ENCODE measurements at places on chromosomes 7 and 10.

- DNase-seq: no peak
These were observed 40.2 kb downstream of the C10orf105 start for GRCh38 chr10:71679425-71679824.

DNA sequence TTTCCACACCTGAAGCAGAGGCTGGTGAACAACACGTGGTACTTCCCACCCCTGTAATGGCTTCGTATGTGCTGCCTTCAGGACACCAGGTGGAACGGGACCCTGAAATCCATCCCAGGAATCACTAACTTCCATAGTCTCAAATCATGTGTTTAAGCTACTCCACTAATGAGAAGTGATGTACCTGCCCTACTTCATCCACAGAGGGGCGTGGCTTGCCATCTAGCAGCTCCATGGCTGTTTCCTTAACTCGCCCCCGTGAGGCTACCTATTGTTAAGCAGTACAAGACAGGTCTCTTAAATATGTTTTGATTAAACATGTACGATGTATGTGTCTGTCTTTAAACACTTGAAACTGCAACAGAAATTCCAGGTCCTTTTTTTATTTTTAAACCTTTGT is 31.8 kb downstream of the ARL3 start:
- no peak for DNase-seq

DNA sequence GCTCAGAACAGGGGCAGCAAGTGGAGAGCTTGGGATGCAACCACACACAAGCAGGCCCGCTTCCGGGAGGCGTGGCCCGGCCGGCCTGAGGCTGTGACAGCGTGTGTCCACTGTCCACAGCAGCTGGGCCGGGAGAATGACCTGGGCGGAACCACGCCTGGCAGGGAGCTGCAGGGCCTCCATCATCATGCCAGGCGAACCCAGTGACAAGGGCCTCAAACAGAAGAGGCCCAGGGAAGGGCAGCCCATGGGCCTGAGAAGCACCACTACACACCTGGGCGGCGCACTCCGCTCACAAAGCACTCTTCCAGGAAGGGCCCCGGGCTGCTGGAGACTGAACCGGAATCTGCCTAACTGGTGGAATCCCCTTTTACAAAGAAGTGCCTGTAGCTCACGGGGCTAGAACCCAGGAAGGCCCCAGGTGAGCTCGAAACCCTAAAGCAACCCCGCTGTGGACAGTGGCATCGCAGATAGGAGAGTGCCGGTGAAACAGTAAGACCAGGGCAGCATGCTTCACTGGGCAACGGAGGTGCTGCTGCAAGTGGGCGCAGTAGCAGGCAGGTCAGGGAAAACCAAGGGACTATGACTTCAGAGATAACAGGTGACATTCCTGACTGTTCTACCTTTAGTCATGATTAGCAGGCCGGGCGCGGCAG is 66.0 kb downstream of the MAD1L1 start:
- DNase-seq: no peak

DNA sequence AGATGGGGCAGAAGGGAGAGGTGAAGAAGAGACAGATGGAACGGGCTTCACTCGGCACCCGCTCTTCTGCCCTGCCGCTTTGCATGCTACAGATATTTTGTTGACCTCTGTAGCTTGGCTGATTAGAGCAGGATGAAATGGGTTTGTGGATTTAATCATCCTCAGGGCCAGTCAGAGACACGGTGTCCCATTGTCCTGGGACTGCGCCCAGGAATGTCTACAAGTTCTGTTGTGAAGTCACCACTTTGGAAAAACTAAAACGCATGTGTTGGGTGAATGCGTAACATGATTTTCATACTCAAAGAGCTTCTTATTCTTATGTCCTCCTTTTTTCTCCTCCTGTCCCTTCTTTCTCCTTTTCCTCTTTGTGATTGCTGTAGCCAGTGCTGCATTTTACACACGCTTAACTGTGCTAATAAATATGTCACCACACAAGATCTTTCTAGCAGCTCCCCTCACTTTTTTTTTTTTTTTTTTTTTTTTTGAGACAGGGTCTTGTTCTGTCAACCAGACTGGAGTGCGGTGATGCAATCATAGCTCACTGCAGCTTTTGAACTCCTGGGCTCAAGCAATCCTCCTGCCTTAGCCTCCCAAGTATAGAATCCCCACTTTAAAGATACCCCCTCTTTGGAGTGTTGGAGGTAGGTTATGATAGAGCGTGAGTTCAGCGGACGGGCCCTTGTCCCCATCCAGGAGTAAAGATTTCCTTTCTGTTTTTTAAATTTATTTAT is 3.4 kb downstream of the CPA4 start:
- no peak for DNase-seq

- no peak for DNase-seq
These were observed 453.3 kb downstream of the DGKB start for GRCh38 chr7:14449291-14449690.

- no peak for DNase-seq
These were observed 36.0 kb downstream of the ABCA13 start for GRCh38 chr7:48207155-48207675.

DNA sequence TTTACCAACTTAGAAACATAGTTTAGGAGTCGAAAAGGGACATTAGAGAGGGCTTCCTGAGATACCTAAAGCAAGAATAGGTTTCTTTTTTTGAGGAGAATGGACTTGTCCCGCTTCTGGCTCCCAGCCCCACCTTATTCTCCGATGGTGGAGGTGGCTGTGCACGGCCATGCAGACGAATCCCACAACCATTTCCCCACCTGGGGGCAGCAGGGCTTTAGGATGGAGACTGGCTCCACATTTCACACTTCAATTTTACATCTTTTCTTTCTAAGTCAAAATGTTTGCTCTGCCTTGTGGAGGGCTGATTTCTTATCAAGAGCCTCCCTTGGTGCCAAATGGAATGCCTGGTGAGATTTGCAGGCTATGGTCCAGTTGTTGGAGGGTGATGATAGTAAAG is 118.5 kb downstream of the GLRX3 start:
- DNase-seq: no peak

DNA sequence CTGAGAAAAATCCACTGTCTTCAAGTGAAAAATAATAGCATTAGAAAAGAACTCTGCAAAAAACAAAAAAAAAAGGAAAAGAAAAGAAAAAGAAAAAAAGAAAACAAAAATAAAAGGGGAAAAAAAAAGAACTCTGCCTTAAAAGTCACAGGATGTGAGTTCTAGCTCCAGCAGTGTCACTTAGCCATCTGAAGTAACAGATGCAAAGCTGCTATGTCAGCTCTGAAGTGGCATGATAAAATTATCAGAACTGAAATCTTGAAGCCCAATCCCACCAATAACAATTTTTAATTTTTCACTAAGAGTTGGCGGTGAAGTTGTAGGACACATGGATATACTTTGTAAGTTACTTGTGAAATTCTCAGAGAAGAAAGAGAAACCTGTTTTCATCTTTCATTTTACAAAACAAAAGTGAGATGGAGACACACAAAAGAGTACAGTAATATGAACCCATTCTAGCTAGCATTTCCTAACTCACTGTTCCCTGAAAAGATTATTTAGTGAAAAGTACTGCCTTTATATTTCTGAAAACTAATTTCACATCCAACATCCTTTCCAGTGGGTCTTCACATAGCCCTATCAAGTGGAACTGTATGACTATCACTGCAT is 103.5 kb downstream of the ELAPOR2 start:
- DNase-seq: no peak

GRCh38 chr7:96388620-96389383 is 66.9 kb upstream of the SLC25A13 start:
- DNase-seq: no peak

GRCh38 chr7:74417419-74417971 is 36.2 kb upstream of the GTF2IRD1 start:
- DNase-seq: peak; percentile 45

DNA sequence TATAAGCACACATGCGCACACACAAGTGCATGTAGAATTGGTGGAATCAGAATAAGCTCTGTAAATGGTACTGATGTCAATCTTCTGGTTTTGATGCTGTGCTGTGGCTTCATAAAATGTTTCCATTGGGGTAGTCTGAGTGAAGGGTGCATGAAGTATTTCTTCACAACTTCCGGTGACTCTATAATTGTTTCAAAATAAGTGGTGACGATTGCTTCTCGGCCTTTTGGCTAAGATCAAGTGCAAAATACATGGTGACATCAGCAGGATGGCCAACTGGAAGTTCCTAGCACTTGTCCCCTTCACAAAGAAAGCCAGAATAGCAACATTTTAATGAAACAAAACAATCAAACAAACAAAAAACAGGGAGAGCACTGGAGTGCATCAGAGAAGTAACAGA is 41.6 kb upstream of the CAMK2B start:
- no peak for DNase-seq

DNA sequence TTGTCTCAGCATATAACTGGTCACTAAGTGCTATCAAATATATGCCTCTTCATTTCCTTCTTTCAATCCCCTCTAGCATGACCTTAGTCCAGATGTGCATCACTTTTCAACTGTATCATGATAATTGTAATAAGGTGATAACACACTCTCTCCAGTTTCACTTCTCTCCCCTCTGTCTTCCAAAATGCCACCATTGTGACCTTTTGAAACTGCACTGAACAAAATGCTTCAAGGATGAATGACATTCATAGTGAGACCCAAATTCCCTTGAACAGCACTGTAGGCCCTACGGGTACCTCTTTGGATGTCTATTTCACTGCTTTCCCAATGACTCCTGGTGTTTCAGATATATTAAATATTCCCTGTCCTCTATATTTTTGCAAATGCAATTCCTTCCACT is 224.8 kb downstream of the DNAJB9 start:
- no peak for DNase-seq

- no peak for DNase-seq
These were observed 211.2 kb downstream of the ARL4A start for GRCh38 chr7:12898620-12899019.

- no peak for DNase-seq
These were observed 22.7 kb downstream of the BBS9 start for GRCh38 chr7:33152087-33152486.

- no peak for DNase-seq
These were observed 10.9 kb downstream of the RBP3 start for GRCh38 chr10:47359101-47359500.

GRCh38 chr10:69303632-69304051 is 25.3 kb downstream of the HK1 start:
- no peak for DNase-seq

DNA sequence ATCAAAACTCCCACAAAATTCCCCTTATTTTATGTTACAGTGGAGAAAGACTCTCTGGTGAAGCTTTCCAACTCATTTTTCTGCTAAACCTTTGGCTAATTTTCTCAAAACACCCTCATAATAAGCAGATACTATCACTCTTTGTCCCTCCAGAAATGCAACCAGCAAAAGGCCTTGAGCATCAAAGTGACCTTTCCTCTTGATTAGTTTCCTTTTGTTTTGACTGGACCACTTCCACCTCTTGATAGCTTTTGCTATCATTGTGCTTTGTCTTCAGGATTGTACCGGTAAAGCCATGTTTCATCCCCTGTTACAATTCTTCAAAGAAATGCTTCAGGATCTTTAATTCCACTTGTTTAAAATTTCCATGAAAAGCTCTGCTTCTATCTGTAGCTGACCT is 115.1 kb upstream of the SLC13A1 start:
- DNase-seq: no peak

GRCh38 chr10:86862786-86863483 is 94.5 kb downstream of the MMRN2 start:
- no peak for DNase-seq

DNA sequence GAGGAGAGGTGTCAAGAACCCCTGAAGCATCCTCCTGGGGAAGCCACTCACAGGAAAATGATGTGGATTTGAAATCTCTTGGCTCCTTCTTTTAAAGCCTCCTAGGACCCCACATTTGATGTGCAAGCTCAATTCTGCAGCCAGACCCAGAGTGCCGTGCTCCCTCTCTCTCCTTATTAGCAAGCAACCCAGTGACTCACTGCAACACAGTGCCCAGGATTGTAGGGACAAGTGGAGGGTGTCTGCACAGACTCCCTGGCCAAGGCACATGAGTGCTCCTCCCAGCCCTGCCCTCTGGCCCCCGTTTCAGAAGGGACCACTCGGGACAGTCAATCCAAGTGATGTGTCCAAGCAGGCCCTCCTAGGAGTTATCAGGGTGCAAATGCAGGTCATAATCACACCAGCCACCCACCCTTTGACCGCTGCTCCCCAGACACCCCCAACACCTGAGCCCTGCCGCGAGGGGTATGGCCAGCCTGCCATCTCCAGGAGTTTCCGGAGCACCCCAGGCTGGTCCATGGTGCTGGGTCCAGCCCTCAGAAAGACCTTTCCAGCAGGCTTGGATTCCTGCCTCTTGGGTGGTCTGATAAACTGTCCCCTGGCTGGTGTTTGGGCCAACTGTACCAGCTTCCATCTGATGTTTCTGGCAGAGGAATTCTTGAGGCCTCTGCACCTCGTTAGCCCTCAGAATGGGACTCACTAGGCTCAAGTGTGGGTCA is 54.5 kb upstream of the CXCL12 start:
- no peak for DNase-seq

- DNase-seq: no peak
These were observed 207.3 kb upstream of the SH2B2 start for GRCh38 chr7:102079140-102080018.

DNA sequence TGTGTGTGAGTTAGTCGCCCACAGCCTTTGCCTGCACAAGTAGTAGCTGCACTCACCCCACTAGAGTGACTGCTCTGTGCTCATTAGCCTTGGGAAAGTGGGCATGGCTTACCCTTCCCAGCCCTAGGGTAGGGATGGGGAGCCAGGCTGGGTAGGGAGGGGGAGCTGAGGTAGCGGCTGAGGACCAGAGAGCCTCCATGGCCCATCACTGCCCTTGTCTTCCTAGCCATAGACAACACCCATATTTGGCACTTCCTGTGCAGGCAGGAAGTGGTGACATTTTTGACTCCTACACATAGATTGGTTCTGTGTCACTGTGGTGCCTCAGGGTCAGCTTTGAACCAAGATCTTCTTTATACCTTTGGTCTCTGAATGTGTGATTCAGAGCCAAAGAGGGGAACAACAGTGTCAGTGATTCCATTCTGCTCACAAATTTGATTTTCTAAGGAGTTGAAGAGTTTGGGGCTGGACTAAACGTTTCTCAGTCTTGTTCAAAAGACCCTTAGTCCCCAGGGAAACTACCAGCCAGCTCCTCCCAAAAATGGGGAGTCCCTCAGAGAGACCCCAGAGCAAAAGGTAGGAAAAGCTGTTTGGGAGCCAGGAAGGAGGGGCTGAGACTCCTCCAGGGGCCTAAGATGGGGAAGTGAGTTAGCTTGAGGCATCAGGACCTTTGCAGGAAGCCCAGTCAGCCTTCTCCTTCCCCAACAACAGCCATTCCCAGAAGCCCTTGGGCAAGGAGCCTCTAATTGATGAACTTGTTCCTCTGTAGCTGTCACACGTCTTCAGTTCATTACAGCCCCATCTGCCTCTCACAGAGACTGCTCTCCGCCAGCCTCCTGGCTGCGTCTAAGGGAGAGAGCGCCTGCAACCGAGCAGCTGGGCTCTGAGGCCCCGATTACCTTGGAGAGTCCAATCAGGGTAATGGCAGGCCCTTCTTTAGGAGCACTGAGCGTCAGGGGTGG is 135.0 kb downstream of the CDH23 start:
- DNase-seq: no peak

GRCh38 chr10:114304017-114304570 is 65.0 kb downstream of the VWA2 start:
- peak; percentile 68 for DNase-seq

Data from stimulated activated CD4-positive, alpha-beta T cell treated with anti-CD3 and anti-CD28 coated beads, Interleukin-4, amount 100 ng/mL, for 1 hour (primary cell).